ENCODE measurements at places on chromosomes 3 and 15.

GRCh38 chr3:58681863-58682262, 15.3 kb upstream of the FAM3D start:
- no peak for DNase-seq

- DNase-seq, result no peak
Observed at GRCh38 chr3:128996726-128997125, 2.9 kb upstream of the CFAP92 start.

GRCh38 chr3:52978109-52978754, 67.6 kb downstream of the SFMBT1 start:
- DNase-seq, result no peak

DNA sequence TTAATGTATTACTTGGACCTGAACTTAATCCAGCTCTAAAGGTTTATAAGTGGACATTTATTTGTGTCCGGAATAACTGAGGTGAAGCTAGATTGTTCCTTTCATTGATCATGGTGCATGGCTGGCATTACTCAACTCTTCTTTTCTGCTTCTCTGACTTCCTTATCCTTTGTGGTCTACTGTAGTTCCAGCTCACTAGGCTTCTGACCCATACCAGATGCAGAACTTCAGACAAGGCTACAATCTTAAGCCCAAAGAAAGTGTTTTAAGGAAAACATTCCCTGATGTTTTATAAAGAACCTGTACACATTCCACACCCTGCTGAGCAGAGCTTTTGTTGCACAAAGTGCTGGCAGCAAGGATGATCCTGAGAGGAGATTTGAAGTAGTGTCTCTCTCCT, 250.8 kb upstream of the TGFBR2 start:
- no peak for DNase-seq

DNA sequence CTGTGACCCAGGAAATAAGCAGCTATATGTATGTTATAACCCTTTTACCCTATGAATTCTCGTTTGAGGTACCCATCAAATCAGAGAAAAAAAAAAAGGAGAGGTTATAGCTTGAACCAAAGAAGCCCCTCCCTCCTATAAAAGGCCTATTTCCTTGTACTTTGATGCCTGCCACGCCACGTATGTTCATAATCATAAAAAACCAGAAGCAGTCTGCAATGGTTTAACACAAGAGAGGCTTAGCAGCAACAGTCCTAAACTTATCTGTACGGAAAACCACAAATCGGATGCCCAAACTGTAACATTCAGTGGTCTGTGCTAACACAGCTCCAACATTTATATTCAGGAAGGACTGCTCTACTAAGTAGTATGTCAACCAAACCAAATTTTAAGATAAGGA, 21.2 kb downstream of the CCR8 start:
- no peak for DNase-seq

- DNase-seq, result no peak
Observed at GRCh38 chr3:188341501-188341900, 187.5 kb downstream of the LPP start.

DNA sequence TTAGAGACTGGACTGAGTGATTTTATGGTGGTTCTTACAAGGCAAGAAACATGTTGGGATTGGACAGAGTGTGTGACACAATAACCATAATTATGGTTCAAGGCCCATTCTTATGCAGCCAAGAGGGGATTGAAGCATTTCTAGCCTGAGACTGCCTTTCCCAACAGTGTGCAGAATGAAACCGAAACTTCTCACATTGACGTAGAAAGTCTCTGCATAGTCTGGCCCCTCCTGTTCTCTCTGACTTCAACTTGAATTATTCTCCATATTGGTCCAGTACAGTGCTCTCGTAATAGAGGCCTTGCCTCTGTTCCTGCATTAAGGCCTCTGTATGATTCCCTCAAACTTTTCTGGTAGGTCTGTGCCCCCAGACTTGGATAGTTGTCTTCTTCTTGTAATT, 138.3 kb downstream of the DIPK2A start:
- DNase-seq, result no peak

DNA sequence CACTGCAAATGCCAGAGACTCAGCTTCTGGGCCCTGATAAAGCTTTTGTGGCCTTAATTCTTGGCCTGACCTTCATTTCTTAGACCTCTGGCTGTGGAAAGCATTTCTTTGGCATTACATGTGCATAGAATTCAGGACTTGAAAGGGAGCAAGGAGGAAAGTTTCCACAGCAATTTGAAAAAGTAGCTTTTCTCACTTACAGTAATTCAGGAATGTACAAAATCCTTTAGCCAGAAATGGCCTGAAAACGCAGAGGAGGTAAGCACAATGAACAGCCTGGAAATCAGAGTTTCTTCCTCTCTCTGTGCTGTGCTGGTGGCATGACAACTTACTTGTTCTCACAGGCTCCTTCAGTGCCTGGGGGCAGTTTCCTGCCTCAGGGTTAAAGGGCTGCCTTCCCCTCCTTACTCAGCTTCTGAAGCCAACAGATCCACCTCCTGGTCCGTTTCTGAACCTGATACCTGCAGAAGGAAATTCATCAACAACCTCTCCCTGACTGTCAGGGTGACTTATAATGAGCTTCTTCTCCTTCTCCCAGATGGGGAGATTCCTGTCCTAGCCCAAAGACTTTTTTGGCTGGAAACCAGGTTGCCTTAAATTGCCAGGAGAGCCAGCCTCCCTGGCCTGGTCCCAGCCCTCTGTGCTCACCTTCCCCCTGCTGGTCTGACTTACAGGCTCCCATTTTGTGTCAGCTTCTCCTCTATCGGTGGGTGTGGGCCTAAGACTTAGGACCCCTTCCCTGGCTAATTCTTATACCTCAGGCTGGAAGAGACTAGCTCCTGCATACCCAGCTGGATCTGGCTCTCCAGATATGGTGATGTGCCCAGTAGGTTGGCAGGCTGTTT, 102.3 kb downstream of the MYRIP start:
- peak; percentile 18 for DNase-seq

GRCh38 chr15:80441714-80442113, 37.5 kb downstream of the ARNT2 start:
- no peak for DNase-seq

DNA sequence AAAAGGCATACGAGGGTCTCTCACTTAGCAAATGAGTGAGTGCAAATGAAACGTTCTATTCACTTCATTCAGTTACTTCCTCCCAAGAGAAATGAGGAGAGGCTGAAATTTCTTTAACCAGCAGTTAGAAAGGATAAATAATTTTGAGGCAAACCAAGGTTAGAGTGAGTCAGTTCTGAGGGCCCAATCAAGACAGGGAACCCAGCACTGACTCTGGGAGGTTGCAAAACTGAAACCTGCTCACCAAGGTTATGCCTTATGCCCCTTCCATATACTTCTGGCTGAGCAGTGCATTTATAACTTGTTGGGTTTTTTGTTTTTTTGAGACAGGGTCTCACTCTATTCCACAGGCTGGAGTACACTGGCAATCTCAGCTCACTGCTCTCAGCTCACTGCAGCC, 4.5 kb upstream of the RPSA start:
- no peak for DNase-seq

DNA sequence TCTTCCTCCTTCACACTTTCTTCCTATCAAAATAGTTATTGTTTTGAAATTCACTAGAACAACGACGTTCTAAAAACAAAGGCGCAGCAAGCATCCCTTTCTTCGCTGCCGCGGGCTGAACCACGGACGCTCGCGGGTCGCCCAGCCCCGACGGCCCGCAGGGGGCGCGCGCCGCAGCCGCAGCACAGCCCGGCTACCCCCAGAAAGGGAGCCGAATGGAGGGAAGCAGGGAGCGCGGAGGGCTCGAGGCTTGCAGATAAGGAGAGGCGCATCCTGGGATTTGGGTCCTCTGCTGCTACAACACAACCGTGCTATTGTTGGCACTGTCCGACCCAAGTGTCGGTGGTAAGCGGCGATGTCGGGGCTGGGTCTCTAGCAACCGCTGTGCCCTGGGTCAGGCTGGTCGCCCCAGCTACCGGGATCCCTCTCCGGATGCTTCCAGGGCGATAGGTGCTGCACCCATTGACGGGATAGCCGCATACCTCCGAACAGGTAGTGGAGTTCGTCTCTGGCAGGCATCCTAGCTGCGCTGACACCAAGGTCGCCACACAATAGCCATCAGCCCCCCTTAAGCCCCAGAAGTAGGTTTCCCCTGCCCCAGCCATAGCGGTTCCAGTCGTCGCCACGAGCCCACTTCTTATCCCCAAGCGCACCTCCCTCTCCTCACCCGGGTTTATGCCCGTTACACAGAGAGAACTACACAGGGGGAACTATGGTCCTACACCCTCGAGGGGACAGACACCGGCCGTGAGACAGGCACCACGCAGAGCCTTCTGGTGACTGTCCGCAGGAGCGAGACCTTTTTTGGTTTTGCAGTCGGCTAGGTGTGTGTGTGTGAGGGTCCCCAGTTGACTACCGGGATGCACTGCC, 6.0 kb downstream of the ONECUT1 start:
- DNase-seq, result no peak

GRCh38 chr15:85570336-85570735, 189.9 kb downstream of the AKAP13 start:
- DNase-seq, result no peak

- DNase-seq, result no peak
Observed at GRCh38 chr3:150806185-150806835, 43.3 kb upstream of the SIAH2 start.

DNA sequence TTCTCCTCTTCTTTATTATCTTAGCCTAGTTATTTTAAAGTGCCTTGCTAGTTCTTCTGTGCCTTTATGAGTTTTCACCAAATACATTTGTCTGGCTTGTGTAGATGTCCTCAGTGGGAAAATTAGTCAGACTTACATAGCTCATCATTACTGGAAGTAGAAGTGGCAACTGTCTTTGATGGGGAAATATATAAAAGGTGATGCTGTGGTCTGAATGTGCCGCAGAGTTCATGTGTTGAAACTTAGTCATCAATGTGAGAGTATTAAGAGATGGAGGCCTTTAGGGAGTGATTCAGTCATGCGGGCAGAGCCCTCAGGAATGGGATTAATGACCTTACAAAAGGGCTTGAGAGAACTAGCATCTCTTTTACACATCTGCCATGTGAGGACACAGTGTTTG, 6.4 kb upstream of the ERICH6 start:
- DNase-seq, result no peak

DNA sequence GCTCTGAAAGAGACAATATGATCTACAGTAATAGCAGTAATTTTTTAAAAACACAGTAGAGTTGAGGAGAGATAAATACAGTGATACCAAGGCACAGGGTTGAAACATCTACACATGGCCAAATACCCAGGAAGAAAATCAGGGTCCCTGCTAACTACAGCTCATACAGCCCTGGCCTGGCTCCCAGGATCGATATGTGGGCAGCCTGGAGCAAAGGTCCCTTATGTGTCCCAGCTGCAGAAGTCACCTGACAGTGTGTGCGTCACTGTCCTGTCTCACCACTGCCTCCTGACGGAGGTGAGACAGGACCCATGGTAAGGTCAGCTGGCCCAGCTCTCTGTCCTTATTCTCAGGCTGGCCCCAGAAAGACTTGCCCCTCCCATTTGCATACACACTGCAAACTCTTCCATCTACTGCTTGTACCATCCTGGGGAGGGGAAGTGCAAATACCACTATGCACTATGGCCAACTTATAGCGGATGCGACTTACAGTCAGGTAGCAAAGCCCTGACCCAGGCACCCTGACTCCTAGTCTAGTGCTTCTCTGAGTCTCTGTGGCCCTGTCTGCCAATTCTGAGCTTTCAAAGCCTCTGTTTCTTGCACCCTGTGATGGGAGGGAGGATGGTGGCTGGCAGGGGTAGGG, 22.0 kb upstream of the BCL2L10 start:
- DNase-seq, result no peak

GRCh38 chr3:135887220-135887619, 78.3 kb upstream of the PPP2R3A start:
- DNase-seq, result peak; percentile 48

GRCh38 chr15:33860754-33861153, 107.5 kb upstream of the CHRM5 start:
- DNase-seq, result peak; percentile 70

DNA sequence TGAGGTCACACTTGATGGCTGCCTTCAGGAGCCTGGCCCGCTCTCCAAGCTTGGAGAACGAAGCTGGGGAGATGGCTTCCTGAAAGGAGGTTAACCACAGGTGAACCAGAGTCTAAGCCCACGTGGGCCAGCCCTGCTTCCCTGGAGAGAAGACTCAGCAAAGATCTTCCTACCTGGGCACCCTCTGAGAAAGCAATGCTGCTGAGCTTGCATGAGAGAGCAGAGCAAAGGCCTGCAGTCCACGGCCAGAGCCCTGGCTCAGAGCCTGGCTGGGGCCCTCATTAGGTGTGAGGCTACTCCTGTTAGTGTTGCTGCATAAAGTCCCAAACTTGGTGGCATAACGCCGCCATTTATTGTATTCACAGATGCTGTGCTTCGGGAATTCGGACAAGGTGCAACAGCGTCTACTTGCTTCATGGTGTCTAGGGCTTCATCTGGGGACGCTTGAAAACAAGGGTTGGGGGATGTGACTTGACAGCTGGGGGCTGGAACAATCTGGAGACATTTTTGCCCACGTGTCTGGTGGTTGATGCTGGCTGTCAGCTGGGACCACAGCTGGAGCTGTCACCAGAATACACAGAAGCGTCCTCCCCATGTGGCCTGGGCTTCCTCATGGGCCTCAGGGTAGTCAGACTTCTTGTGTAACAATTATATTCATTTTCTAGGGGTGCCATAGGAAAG, 87.9 kb upstream of the MEF2A start:
- DNase-seq, result no peak

DNA sequence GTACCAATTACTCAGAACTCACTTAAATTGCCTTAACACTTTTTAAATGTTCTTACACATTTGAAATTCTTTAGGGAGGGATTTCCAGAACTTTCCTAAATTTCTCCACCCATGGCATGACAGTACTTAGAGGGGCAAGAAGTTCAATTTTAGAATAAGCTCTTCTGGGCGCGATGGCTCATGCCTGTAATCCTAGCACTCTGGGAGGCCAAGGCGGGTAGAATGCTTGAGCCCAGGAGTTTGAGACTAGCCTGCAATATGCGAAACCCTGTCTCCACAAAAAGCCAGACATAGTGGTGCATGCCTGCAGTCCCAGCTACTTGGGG, 10.6 kb downstream of the FAM131A start:
- no peak for DNase-seq

- DNase-seq, result no peak
Observed at GRCh38 chr3:108239082-108239481, 16.9 kb upstream of the IFT57 start.

GRCh38 chr3:179108086-179108485, 36.5 kb upstream of the ZMAT3 start:
- DNase-seq, result peak; percentile 75

- peak; percentile 86 for DNase-seq
Observed at GRCh38 chr3:48820612-48821324, 26.9 kb downstream of the PRKAR2A start.

DNA sequence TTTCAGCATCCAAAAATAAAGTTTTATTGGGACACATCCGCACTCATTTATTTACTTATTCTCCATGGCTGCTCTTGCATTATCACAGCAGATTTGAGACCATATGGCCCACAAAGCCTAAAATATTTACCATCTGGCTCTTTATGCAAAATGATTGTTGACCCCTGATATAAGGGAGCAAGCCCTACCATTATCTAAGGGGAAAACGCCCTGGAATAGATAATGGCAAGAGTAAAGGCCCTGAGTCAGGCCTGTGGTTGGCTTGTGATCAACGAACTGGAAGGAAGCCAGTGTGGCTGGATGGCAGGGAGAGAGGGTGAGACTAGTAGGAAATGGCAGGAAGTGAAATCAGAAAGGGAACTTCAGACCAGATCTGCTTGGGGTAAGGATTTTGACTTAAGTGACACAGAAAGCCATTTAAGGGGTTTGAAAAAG, 24.6 kb upstream of the DMXL2 start:
- DNase-seq, result peak; percentile 64

GRCh38 chr3:67979342-67979741, 324.9 kb upstream of the SUCLG2 start:
- no peak for DNase-seq
